Endodermal cell (in vitro differentiated cells): ENCODE measurements at places on chromosomes 7 and 10. TPM values are rescaled to one million over a fixed set of nuclear protein-coding genes. Genes with fewer than 3 reads are reported as not detected.

DNA sequence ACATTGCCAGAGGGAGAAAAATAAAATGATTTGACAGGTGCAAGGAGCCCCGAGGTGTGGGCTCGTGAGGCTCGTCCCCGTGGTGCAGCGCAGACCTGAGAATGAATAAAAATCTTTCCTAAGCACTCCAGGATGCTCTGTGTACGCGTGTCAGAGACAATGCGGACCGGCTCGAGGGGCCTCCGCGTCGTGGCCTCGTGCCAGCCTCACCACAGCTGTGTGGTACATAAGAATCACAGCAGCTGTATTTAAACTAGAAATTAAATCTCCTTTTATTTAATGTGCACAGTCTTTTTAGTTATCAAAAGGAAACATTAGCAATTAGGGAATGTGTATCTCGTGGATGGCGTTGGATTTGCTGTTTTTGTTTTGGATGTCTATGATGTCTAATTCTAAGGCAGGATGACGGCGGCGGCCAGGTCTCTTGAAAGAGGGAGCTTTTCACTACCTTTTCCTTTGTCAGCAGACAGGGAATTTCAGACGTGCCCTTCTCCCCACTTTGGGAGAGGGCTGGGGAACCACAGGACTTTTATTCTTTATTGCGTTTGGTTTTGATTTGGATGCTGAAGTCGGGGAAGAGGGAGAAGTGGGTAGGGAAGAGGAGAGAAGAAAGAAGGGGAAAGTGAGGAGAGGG, 365.3 kb upstream of the SHH start:
- DNase-seq: peak; percentile 22
- H3K27me3 ChIP-seq: no peaks in the 10 kb centered on the region
- no peak overlapping the region for H3K27ac ChIP-seq

GRCh38 chr7:12630513-12630819, 57.0 kb upstream of the ARL4A start:
- H3K36me3 ChIP-seq: no peaks in the 10 kb centered on the region
- no peak overlapping the region for H3K27ac ChIP-seq
- no peak overlapping the region for H3K4me3 ChIP-seq

GRCh38 chr10:102604439-102604841, 39.8 kb upstream of the TRIM8 start:
- no peak overlapping the region for H3K27ac ChIP-seq
- H3K4me1 ChIP-seq: peaks cover under 1% of the 10 kb centered on the region
- no peak overlapping the region for H3K4me3 ChIP-seq

DNA sequence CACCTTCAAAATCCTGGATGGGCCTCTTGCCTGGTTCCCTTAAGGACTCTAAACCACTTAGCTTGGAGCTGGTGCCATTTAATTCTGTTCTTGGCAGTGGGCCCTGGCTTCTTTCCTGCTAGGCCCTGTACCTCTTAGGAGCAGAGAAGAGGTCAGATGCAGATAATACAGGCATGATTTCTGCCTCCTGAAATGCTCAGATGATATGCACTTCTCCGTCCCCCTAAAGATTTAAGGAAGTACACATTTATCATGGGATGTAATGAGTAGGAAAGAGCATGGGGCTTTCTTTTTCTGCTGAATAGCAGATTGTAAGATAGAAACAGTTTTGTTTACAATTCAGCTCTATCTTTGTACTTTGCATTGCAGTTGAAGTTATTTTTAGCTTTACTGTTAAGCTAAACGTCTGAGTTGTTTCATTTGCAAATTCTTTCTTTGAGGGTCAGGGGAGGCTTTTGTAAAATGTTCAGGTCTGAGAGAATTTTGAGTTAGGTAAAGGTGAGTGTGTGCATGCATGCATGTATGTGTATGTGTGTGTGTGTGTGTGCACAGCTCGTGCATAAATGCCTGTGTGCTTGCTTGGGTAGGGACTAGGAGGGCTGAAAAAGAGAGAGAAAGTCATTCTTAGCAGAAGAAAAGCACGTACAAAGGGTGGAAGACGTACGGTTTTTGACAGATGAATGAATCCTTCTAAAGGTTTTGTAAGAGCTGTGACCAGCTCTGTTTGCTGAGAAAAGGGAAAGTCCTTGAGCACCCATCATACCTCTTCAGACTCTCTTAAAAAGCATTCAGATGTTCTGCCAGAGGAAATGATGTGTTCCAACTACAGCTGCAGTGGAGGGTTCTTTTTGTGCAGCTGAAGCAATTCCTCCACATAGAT, 364.2 kb downstream of the AUTS2 start:
- H3K27me3 ChIP-seq: no peaks in the 10 kb centered on the region
- H3K27ac ChIP-seq: no peak overlapping the region
- no peak for DNase-seq
- H3K4me1 ChIP-seq: peaks cover 13% of the 10 kb centered on the region

CLRN3 gene
- total RNA-seq: not detected in 3 replicates

DNA sequence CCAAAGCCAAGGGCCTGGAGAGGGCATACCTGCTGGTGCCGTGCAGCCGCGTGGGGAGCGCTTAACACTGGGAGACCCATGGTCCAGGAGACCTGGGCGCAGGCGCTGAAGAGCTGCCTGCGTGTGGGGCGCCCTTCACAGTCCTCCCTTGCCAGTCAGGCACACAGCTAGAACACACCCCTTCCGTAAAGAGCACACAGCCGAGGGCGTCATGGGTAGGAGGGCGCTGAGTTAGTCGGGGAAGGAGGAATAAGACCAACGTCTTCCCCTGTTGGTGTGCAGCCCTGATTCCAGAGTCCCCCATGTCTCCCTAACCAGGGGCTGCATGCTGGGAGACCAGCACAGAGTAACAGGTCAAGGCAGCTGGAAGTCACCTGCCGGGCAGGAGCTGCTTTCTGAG, 273.9 kb downstream of the USP6NL start:
- peak overlapping the region; percentile 75 for H3K27ac ChIP-seq
- no peaks in the 10 kb centered on the region for H3K27me3 ChIP-seq
- H3K36me3 ChIP-seq: peaks cover 23% of the 10 kb centered on the region
- DNase-seq: peak; percentile 50

TUBGCP2 gene
- total RNA-seq: 52.8 to 72.0 TPM (median 55.6 TPM) in 3 replicates

- DNase-seq: peak; percentile 70
- peak overlapping the region; percentile 99 for H3K27ac ChIP-seq
- H3K4me3 ChIP-seq: peak overlapping the region; percentile 59
- peaks cover 43% of the 10 kb centered on the region for H3K4me1 ChIP-seq
- peaks cover 5% of the 10 kb centered on the region for H3K36me3 ChIP-seq
Measured at GRCh38 chr10:104327745-104328645, 10.3 kb downstream of the ITPRIP start.

OPN1SW gene
- not detected in 2 replicates for total RNA-seq

GRCh38 chr7:47758546-47758945, 176.6 kb upstream of the TNS3 start:
- H3K36me3 ChIP-seq: no peaks in the 10 kb centered on the region
- no peak overlapping the region for H3K27ac ChIP-seq
- no peaks in the 10 kb centered on the region for H3K27me3 ChIP-seq
- no peak overlapping the region for H3K4me3 ChIP-seq
- no peak for DNase-seq
